ENCODE measurements at places on chromosomes 7 and 10.

DNA sequence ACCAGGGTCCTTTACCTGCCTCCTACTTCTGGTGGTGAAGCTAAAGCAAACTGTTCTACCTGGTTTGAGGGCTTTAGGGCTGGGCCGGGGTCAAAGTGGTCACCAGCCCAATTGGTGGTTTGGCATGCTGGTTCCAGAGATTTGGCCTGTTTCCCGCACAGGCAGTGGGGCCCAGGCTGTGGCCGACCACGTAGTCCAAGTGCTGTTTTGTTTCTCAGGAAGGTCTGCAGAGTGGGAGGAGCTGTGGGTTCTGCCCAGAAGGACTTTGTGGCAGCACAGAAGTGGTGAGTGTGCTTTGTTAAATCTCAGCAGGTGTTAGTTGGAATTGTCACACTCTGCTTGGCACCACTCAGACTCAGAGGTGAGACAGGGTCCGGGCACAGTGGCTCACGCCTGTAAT lies 85.8 kb downstream of the MKX start:
- no peak for DNase-seq

- DNase-seq: no peak
Measured at GRCh38 chr10:77185696-77186095, 451.9 kb downstream of the KCNMA1 start.

DNA sequence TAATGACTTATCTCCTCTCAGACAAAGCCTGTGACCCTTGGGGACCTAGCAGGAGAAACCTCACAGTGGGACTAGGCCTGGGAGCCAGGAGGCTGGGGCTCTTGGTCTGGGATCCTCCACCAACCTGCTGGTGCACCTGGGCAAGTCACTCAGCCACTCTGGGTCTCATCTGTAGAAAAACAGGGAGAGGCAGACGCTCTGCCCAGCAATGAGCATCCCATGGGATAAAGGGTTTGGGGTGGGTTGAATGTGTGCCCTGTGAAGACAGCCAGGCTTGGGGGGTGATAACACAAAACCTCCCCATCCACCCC lies 81.6 kb downstream of the ZMIZ1 start:
- no peak for DNase-seq

DNA sequence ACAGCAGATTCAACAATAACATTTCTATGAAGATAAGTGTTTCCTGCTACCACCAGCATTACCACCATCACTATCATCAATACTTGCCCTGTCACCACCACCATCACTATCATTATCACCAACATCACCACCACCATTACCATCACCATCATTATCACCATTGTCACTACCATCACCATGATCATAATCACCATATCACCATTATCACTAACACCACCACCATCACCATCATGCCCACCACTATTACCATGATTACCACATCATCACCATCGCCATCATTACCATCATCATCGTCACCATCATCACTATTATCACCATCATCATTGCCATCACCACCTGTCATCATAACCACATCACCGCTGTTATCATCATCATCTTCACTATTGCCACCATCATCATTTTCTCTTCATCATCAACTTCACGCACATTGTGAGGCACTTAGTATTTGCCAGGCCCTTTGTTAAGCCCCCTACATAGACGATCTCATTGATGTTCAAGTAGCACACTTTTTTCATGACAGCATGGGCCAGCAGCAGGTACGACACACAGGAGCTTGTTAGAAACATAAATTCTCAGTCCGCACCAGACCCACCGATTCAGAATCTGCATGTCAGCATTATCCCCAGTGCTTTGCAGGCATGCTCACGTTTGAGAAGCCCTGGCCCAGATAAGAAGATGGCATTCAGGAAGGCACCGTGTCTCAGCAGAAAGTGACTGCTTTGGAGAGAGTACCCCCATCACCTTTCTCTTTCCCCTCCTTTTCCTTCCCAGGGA lies 161.1 kb downstream of the ADAM12 start:
- no peak for DNase-seq

DNA sequence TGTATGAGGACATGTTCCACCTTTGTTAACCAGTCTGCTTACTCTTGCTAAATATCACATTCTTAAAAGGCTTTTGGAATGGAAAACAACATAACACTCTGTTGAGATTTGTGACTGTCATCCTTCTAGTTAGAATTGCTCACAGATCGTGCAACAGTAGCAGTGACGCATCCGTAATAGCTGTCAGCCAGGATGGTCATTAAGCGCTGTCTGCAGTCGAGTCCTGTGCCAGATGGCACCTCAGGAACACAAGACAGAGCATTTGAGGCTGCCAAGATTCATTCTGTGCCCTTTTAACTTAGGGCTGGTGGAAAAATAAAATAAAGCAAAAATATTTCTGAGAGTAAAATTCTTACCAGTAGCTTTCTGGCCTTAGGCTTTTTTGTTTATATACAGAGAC lies 348.6 kb downstream of the ANKRD7 start:
- no peak for DNase-seq

- no peak for DNase-seq
Measured at GRCh38 chr10:79038104-79038840, 30.5 kb upstream of the ZMIZ1 start.

DNA sequence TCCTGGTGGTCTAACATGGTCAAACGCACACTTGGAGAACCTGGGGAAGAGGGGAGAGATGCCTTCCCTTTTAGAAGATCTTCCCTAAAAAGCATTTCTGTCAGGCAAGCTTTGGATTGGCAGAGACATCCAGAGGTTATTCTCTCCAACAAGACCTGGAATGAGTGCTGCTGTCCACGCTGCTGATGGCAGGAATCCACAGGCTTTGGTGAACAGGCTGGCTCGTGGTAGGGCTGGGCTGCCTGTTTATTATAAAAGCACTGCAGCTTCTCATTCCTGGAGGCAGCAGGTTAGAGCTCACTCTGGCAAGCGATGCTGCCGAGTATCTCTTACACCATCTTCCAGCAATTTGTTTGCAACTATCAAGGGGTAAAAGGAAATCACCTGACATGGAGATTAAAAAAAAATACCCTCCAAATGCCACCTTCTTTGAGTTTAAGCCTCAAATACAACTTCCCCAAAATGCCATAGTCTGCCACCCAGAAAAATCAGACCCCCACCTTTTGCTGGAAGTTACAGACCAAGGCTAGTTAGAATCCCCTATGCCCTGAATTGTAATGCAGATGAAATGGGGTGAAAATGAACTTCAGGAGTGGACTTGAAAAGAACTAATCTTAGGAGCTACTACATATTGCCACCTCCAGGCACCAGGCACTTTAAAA lies 152.1 kb upstream of the KMT2E start:
- no peak for DNase-seq

DNA sequence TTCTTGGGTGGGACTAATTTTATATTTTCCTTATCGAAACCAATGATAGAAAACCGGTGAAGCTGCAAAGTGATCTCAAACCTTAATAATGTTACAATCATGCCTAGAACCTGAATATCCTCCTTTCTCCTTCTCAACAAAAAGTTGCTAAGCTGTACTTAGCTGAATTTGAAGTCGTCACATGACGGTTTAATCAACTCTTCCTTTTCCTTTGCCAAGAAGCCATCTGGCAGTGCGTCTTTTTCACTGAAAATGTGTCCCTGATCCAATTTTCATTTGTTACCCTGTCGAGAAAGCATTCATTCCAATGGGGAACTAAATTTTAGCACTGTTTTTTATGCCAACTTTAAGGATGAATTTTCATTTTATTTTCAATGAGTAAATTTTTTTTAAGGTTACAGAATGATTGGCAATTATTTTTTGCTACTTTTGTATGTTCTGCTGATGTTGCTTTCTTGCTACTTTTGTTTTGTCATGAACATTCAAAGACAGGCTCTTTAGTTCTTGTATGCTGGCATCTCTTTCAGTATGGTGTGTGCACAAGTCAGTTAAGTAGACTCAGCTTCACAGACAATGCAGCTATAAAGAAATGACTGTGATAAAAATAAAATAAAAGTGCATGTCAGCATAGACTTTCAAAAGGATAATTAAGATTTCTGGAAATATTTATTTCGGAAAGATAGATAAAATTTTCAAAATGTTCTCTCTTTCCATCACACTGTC lies 980.0 kb downstream of the DNAJB9 start:
- DNase-seq: no peak

DNA sequence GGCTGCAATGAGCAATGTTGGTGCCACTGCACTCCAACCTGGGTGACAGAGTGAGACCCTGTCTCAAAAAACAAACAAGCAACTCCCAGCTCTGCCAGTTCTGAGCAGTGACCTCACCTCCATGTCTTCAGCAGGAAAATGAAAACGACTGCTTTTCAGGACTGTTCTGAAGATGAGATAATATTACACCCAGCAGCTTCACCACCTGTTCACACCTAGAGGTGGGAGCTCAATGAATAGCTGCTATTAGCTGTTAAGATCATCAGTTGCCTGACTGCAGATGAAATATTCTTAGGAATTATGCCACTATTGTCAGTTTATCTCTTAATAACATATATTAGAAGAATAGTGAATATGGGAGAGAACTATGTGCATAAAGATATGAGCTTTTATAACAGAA lies 48.4 kb upstream of the CYTH3 start:
- no peak for DNase-seq

DNA sequence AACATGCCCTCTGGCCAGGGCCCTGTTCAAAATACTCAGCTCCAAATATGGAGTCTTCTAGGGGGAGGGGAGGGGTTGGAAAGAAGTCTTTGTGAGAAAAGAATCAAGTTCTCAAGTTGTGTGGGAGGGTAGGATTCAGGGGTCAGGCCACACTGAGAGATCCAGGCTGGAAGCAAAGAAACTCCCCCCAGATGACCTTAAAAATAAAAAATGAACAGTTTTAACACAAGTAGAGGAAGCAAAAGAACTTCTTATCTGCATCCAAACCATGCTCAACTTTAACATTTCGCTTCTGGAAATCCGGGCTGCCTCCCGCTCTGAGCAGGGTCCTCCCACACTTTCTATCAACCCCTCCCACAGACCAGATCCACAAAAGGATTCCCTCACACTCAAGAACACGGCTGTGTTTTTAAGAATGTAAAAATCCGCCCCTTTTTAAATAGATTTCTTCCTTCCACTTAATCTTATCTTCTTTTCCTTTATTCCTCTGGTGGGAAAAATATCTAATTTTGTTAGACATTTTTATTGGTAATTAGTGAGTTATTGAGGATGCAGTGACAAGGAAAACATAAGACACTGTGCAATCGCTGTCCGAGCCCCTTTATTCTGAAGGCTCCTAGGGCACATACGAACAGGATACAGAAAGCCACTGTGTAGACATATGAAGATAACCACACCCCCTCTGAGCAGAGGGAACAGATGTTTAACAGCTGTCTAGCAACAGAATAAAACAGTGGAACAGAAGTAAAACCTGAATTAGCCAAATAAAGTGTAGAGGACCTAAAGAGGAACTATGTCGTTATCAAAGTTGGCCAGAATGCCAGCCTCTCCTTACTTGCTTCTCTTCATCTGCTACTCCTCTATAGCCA lies 43.8 kb downstream of the CYTH3 start:
- no peak for DNase-seq

DNA sequence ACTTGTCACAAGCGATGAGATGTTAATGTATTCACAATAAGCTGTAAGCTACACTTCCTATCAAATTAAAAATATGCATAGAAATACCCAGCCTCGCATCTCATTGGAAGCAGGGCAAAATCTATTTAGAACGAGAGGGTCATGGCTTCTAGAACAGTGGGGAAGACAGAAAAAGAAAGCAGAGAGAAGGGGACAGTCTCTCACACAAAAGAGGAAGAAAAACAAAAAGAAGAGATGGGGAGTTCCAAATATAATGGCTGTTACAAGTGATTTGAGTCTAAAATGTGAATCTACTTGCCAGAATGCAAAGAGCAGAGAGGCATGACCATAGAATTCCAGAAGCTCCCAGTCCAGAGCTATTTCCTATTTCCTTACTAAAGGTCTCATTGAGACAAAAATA lies 13.8 kb downstream of the LRRN3 start:
- DNase-seq: no peak

DNA sequence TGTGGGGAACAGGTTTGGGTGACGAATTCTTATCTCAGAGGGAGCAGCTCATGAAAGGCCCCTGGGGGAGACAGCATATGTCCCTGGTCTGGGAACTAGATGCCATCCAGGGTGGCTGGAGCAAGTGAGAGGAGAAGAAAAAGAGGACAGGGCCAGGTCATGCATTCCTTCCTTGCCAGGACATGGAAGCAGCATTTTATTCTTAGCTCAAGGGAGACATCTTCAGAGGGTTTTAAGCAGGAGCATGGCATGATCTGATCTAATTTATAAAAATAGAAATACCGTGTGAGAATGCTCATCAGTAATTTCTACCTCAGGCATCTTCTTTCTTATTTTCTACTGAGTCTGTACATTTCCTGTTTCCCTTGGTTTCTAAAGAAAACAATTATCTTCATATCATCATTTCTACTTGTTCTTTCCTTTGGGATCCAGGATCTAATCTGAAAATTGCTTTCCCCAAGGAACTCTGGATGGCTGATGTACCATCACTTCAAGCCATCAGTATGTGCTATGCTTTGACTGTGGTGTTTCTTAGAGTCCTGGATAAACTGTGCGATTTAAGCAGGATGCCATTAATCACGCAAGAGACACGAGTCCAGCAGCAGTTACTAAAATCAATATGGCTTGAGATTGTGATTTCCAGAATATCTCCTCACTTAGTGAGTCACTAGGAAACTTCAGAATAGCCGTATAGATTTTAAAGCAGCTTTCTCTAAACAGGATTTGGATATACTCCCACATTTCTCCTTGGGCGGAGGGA lies 386.2 kb downstream of the GALNT17 start:
- DNase-seq: no peak

DNA sequence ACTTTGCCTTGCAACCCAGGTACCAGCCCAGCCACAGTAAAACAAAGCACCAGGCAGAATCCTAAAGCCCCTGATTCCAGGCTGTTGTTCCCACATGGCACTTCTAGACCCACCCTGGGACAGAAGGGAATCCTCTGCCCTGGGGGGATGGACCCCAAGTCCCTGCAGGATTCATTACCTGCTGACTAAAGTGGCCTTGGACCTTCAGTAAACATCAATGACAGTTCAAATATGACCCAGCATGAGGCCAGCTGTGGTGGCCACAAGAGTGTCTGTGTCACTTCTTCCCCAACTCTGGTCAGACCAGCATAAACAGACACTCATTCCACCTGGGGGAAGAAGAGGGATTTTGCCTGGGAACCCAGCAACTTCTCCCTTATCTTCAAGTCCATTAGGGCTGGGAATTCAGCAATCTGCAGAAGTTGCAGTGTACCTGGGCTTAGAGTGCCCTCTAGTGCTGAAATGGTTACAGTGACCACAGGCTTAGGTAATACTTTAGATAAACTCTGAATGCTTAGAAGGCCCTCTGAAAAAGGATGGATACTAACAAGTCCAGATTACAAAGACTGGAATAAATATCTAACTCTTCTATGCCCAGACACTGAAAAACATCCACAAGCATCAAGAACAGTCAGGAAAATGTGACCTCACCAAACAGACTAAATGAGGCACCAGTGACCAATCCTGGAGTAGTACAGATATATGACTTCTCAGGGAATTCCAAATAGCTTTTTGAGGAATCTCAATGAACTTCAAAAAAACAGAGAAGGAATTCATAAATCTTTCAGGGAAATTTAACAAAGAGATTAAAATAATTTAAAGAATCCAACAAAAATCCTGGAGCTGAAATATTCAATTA lies 108.5 kb upstream of the TMEM168 start:
- no peak for DNase-seq
